ENCODE measurements at places on chromosomes 11 and 22.

- no peak for DNase-seq
Measured at GRCh38 chr11:87212891-87213290, 175.2 kb downstream of the TMEM135 start.

DNA sequence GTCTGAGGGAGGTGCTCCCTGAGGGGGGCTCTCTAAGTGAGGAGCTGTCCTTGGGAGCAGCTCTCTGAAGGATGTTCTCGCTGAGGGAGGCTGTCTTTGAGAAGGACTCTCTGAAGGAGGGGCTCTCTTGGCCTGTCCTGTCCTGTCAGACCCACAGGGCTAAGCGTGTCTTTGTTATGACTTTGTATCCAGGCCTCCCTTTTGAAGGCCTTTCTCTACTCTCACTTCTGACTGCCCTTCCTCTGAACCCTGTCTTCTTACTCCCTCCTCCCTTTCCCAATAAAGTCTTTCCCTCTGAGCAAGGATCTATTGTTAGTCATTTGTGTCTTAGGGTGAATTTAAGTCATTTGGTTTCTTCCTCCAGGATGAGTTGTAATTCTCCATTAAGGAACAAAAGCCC, 330.1 kb upstream of the PLET1 start:
- DNase-seq, result no peak

- no peak for DNase-seq
Measured at GRCh38 chr11:2091786-2092463, 47.3 kb downstream of the IGF2 start.

GRCh38 chr11:125481531-125481930, 14.5 kb downstream of the FEZ1 start:
- DNase-seq, result no peak

GRCh38 chr22:47201186-47201995, 438.9 kb downstream of the TBC1D22A start:
- no peak for DNase-seq

DNA sequence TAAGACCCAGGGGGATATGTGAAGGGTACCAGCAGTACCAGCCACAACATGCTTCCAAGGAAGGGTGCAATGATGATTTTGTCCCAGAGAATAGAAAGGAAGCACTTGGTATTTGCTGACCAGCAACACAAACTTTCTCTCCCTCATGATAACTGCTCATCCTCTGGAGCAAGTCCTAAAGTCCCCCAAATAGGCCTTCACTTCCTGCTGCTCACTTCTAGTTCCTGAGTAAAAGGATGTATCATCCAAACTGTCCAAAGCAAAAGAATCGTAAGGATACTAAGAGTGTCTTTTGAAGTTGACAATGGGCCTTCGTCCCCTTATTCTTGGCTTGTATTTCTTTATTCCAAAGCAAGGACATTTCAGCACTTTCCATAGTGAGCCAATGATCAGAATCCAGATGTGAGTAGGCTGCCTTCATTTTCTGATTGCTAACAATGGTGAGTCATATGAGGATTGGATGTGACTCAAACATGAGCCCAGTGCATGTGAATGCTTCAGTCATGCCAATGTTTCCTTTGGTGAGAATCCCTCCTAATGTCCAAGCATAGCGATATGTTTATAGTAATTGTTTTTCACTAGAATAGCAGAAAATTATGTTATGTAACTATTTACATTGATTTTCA, 243.4 kb upstream of the POU2AF2 start:
- no peak for DNase-seq

GRCh38 chr11:72222106-72222891, 2.3 kb upstream of the INPPL1 start:
- no peak for DNase-seq

DNA sequence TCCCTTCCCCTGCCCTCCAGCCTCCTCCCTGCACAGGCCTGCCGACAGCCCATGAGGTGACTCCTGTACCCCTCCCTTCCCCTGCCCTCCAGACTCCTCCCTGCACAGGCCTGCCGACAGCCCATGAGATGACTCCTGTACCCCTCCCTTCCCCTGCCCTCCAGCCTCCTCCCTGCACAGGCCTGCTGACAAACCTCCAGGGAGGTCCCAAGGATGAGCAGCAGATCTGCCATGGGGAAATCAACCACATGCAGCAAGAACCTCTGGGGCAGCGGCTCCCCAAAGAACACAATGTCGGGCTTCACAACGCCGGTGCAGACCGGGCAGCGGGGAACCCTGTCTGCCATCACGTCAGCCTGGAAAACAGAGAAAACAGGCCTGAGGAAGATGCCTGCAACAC, 12.3 kb downstream of the SIRT3 start:
- no peak for DNase-seq

Data from stimulated activated CD8-positive, alpha-beta memory T cell treated with anti-CD3 and anti-CD28 coated beads, Interleukin-4, amount 100 ng/mL, for 4 hours (primary cell).